ENCODE measurements at places on chromosomes 3 and 15.

- DNase-seq: no peak
Observed at GRCh38 chr3:124206225-124207055, 214.5 kb upstream of the ROPN1 start.

- DNase-seq: no peak
Observed at GRCh38 chr15:67135494-67135893, 70.1 kb downstream of the SMAD3 start.

- no peak for DNase-seq
Observed at GRCh38 chr3:147483145-147483544, 74.0 kb downstream of the ZIC1 start.

DNA sequence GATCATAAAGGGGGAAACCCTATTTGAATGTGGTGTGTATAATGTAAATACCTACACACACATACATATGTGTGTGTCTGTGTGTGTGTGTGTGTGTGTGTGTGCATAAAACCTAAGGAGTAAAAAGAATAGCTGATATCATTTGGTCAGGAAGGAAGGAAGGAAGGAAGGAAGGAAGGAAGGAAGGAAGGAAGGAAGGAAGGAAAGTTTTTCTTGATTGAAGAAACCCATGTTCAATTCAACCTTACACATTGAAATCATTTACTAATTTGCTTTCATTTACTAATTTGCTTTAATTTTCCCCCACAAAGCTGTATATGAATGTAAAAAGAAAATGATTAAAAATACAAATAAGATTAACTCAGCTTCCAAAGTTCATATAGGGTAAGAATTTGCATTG lies 386.6 kb downstream of the ROBO2 start:
- no peak for DNase-seq

DNA sequence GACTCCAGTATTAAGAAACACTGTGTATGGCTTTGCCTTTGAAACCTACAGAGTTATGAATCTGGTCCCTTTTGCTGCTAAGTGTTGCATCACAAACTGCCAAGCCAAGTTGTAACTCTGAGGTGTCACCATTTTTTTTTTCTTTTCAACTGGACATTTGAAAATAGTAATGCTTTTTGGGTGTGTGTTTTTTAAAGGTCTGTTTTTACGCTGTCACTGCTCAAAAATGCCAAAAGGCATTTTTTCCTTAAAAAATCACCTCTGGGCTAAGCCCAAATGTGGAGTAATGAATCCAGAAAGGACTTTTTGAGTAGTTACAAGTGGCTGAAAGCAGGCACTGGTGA lies 9.5 kb downstream of the SMAD3 start:
- no peak for DNase-seq

- DNase-seq: no peak
Observed at GRCh38 chr15:68449389-68449788, 17.4 kb upstream of the ITGA11 start.

DNA sequence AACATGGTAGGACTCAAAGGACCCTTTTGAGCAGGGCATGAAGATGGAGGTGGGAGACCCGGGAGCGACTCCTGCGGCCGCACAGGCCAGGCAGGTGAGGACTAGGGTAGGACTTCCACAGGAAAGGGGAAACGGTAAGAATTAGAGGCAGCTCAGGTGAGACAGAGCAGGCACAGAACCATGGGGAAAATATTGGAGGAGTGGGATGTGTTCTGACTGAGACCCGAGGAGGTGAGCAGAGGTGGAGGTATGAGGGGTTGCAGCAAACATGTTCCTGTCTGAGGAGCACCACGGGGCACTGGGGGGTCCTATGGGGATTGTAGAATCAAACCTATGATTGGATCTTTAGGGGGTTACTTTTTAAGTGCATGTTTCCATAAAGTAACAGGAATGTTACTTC lies 1.4 kb upstream of the ISG20 start:
- DNase-seq: no peak

- DNase-seq: no peak
Observed at GRCh38 chr15:63107895-63108546, 13.6 kb upstream of the LACTB start.

DNA sequence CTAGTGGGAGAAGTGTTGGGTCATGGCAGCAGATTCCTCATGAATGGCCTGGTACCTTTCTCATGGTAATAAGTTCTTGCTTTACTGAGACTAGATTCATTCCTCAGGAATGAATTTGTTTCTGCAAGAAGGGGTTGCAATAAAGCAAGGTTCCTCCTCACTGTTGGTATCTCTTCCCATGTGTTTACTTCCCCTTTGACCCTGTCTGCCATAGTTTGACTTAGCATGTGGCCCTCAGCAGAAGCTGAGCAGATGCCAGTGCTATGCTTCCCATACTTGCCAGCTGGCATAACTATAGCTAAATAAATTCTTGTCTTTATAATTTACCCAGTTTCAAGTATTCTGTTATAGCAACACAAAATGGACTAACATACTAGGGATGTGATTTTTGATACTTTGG lies 163.6 kb upstream of the COL8A1 start:
- no peak for DNase-seq

DNA sequence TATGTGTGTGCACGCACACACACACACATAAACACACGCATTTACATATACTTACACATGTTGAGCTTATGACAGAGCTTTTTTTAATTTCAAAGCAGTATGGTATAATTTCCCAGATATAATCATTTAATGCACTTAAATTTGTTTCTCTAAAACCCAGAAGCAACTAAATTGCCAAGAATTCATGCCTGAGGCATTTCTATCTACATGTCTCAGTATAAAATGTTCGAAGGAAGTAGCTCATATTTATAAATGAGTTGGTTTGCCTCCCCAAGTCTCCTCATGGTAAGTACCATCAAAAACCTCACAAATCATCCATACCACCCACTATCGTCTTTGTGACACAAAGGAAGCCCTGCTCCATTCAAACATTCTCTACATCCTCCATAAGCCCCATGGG lies 130.6 kb downstream of the RPL22L1 start:
- DNase-seq: no peak

GRCh38 chr3:149647812-149648211 lies 10.0 kb downstream of the WWTR1 start:
- no peak for DNase-seq

DNA sequence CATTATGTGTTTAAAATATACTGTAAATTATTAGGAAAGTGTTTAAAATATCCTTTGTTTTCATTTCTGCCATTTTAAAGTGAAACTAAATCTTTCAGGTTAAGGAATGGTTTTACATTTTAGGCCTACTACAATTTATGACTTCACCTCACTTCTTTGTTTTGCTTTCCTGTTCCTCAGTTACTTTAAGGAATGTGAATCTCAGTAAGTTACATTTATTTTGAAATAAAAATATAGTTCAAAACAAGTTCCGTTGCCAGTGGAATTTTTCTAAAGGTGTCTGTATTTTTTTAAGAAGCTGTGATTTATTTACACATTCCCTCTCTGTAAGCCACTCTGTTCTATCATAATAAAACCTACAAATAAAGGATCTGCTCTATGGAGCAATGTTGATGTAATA lies 630.9 kb upstream of the AGTR1 start:
- DNase-seq: no peak

DNA sequence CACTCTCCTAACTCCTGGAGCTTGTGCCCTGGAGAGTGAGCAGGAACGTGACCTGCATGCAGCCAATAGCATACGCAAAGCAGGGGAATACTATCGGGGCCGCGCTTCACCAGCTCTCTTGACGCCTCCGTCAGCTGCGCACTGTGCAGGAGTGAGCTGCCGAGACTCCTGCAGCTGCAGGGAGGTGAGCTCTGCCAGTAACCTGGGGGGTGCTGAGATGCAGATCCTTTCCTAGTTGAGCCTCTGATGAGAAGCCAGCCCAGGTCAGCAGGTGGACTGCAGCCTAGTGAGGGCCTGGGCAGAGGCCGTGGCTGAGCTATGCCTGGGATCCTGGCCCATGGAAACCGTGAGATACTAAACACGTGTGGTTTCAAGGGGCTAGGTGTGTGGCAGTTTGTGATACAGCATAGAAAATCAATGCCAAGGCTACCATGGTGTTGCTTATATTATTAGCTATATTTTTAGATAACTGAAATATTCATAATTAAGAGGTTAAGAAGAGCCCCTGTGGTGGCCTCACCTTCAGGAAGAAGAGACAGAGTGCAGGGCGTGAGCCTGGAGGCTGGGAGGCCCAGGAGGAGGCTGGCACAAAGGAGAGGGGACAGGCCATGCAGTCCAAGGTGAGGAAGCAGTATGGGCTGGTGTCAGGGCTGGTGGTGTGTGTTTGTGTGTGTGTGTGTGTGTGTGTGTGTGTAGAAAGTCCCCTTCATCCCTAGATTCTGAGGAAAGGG lies 5.9 kb upstream of the DNAJB8 start:
- no peak for DNase-seq

DNA sequence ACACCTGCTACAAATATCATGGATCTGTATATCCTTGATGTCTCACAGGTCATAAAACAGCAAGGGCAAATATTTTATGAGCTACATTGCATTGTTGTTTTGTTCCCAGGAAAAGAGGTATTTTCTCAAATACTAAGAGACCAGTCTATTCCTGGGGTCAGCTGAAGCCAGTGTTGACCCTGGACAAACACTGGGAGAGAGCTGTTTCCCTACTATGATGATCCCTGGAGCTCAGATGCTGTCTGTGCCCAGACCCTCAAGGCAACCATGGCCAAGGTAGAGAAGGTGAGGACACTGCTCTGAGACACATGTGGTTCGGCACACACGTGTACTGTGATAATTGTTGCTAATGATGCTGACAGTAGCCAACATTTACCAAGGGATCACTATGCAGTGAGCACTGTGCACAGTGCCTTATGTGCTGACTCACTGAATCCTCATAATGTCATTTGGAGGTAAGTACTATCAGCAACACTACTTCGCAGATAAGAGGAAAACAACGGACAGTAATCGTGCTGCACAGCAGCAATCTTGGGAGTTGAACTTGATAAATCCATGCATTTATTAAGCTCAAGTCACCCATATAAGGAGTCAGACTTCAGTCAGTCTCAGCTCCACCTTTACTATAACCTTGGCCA lies 943.6 kb downstream of the FHIT start:
- DNase-seq: no peak

DNA sequence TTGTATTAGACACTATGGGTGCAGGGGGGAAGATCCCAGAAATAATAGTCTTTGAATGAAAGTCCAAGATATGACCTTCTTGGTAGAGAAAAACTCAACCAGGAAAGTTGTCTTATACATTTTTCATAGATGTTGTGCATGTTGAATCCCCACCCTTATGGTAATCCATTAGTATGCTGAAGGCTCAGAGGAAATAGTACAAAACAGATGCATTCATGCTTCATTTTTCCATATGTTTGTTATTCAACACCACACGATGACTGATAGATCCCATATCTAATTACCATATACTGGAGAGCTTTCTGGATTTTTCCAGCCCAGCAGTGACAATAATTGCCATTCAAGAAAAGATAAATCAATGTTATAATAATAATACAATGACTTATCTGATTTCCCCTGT lies 487.4 kb downstream of the FGF12 start:
- no peak for DNase-seq

DNA sequence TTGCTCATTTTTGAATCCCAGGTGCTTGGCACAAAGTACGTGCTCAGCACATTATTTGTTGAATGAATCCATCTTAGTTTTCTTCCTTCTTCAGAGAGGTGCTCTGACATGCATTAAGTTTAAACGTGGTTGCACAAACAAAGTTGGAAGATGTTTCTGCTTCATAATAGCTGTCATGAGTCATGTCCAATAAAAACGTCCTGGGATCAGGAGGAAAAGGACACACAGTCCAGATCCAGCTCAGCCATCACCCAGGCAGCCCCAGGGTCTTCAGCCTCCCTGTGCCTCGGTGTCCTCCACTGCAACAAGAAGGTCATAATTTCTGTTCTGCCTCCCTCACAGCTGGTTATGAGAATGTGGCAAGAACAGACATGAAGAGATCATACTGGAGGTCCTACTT lies 55.4 kb downstream of the CCNL1 start:
- no peak for DNase-seq

DNA sequence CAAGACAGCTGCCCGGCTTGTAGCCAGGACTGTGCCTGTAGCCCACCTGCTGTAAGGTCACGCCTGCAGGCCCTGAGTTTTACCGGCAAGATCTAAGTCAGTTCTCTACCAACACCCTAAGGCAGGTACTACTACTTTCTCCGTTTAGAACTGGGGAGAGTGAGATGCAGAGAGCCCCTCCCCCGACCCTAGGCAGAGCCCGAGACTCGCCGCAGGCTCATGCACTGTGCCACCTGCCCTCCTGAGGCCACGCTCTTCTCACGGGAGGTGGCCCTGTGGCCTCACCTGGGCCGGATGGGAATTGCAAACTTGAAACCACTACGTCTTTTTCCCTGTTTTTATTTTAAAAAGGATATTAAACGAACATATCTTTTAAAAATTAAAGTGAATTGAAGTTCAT lies 36.9 kb upstream of the PCSK6 start:
- peak; percentile 60 for DNase-seq

DNA sequence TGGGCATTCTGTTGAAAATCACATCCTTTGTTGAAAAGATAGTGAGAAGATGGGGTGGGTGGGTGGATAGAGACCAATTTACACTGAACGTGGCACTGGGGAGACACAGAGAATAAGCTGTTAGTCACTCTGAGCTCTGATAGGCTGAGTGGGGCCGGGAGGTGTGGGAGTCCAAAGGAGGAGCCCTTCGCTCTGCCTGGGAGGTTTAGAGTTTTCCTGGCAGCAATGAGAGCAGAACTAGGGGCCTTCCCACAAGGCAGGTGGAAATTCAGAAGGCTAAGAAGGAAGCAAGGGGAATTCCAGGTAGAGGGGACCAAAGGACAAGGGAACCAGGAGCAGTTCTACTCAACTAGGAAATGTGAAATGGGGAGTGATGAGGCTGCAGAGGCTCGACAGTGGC lies 272.7 kb downstream of the RPLP1 start:
- no peak for DNase-seq

DNA sequence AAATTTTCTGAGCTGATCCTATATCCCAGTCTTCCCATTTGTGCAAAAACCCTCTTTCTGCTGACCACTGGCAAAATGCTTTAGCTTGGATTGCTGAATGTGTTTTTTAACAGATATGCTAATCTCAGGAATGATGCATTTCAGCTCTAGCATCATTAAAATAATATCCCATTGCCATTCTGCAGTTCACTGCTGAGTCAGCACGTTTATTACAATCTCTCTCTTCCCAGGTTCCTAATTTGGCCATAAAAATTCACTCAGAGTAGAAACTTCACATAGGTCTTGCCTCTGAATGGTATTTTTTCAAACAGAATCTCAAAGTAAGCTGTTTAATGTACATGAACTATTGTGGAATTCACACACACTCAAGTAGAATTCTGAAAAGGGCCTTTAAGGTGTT lies 509.6 kb upstream of the SUCLG2 start:
- DNase-seq: no peak

- no peak for DNase-seq
Observed at GRCh38 chr15:78988361-78988911, 43.6 kb upstream of the CTSH start.

Data from iPS-NIHi11 (cell line).